ENCODE measurements at places on chromosomes 16 and 17.

DNA sequence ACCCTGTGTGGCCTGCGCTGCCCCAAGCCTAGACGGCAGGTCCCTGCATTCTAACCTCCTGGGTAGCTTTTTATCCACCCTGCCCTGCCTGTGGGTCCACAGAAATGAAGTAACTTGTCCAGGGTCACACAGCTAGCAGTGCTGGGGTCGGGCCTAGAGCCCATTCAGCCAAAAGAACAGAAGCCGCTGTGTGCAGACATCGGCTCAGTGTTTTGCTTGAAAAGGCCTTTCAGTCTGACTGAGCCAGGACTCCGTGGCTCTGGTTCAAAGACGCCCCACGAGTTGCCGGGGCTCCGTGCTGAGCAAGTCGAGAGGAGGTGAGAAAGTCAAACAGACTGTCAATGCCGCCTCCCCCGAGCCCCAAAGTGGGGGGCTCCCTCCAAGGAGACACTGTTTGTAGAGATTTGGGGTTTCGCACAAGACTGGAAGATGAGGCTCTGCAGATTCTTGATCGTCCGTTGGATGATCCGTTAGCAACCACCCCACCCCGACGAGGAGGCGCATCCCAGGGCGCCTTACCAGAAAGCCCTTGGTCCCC, 226.2 kb downstream of the NTN1 start:
- DNase-seq: no peak

GRCh38 chr16:75420987-75421819, 12.1 kb downstream of the CFDP1 start:
- peak; percentile 48 for DNase-seq

DNA sequence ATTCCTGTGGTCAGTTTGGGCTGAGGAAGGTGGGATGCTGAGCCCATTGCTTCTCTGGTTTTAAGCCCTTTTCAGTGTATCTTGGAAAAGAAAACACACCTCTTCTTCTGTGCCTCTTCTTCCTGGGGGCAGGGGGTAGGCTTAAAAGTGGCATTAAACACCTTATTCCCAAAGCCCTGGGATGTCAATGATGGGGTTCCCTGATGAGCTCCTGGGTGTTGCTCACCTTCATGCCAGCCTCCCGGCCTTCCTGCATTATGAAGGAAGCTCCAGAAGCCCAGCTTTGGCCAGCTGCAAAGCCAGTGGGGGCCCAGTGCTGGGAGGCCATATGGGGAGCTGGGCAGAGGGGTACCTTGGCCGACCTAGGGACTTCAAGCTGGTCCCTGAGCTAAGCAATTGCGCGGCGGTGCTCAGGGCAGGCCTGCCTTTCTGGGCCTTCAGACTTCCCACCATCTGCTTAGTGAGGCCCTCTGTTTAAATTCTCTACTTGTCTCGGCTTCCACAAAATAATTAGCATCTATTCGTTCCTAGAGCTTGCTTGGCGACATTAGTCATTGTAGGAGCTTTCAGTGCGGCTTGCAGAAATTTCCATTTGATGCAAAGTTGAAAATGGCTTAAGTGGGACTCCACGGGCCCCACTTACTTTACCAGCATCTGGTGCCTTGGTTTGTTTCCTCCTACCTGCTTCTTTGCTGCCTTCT, 121.7 kb upstream of the NLRP1 start:
- no peak for DNase-seq

GRCh38 chr17:65848751-65849150, 287.3 kb upstream of the AXIN2 start:
- no peak for DNase-seq

DNA sequence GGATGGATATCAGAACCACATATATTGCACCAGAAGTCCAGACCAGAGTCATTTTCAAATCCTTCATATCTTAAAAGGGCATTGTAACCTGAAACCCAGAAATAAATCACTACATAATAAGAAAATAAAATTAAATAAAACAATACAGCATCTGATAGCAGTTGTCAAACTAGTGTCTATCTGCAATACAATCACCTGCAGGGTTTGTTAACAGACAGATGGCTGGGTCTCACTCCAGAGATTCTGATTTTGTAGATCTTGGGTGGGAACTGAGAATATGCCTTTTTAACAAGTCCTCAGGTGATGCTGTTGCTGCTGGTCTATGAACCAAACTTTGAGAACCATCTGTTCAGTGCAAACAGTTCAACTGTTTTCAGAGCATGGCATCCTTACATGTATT, 37.6 kb downstream of the NME2 start:
- DNase-seq: no peak

- DNase-seq: no peak
Observed at GRCh38 chr16:72809446-72809845, 238.5 kb downstream of the ZFHX3 start.

GRCh38 chr17:8855477-8856204, 11.8 kb downstream of the PIK3R6 start:
- no peak for DNase-seq

DNA sequence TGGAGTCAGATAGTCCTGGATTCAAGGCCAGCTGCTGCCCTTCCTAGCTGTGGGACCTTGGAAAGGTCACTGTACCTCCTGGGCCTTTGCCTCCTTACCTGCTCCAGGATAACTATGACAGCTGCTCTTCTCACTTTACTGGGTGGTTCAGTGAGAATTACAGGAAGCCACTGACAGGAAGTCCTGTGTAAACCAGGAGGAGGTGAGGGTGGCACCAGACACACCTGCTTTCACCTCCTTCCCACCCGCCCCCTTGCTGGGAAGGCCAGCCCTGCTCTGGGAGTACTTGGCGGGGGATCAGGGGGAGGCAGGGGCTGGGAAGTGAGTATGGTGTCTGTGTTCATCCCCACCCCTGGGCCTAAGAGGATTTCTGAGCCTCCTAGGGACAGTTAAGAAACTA, 42.6 kb downstream of the CPNE2 start:
- DNase-seq: no peak

All from NCI-H1436 (cell line).